ENCODE measurements at places on chromosomes 4 and X. TPM values are rescaled to one million over a fixed set of nuclear protein-coding genes. Genes with fewer than 3 reads are reported as not detected.

CT55 gene
- total RNA-seq: not detected

JADE3 gene
- total RNA-seq: 4.7 TPM

RLIM gene
- 77.4 TPM for total RNA-seq

MAP3K15 gene
- under 0.01 TPM for total RNA-seq

- no peaks in the 10 kb centered on the region for H3K4me1 ChIP-seq
- no peak overlapping the region for H3K27ac ChIP-seq
- no peaks in the 10 kb centered on the region for H3K27me3 ChIP-seq
- DNase-seq: no peak
Observed at GRCh38 chr4:16838226-16838875, 60.1 kb downstream of the LDB2 start.

DNA sequence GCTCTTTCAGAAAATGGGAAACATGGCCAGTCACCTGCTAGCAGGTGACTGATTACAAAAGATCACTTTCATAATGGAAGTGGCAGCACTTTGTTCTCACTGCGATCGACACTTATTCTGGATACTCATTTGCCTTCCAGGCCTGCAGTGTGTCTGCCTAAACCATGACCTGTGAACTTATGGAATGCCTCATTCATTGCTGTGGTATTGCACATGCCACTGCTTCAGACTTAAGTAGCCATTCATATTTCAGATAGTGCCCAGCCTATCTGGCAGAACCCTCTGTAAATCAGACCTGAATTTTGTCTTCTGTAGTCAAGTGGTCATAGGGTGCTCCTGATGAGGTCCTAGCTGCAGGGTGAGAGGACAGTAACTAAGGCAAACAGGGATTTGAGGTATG, 23.3 kb upstream of the MGST2 start:
- no peaks in the 10 kb centered on the region for H3K36me3 ChIP-seq
- DNase-seq: peak; percentile 75
- H3K4me1 ChIP-seq: peaks cover 2% of the 10 kb centered on the region
- peaks cover 1% of the 10 kb centered on the region for H3K27me3 ChIP-seq
- no peak overlapping the region for H3K27ac ChIP-seq

Measured in IMR-90 (cell line).